ENCODE measurements at places on chromosomes 3 and 15. TPM values are rescaled to one million over a fixed set of nuclear protein-coding genes. Genes with fewer than 3 reads are reported as not detected.

- no peaks in the 10 kb centered on the region for H3K36me3 ChIP-seq
- H3K4me3 ChIP-seq, result no peak overlapping the region
- DNase-seq, result no peak
- H3K27ac ChIP-seq, result no peak overlapping the region
- no peaks in the 10 kb centered on the region for H3K4me1 ChIP-seq
- H3K27me3 ChIP-seq, result no peaks in the 10 kb centered on the region
Observed at GRCh38 chr3:179710079-179710478, 57.2 kb downstream of the USP13 start.

DNA sequence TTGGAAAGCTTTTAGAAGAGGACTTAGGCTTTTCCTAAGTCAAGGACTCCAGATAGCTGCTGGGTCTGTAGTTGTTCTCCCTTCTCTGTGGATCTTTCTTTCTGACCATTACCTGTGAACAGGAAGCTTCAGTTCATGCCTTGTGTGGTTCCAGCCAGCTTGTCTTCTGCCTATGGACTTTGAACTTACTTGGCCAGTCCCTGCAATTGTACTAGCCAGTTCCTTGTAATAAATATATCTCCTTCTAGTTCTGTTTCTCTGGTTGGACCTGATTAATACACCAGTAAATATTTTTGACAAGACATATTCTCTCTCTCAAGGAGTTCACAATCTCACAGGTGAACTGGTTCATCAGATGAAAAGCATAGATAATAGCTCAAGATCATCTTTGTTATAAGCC is 341.3 kb upstream of the DPPA4 start:
- H3K4me3 ChIP-seq, result no peak overlapping the region
- H3K36me3 ChIP-seq, result no peaks in the 10 kb centered on the region
- H3K4me1 ChIP-seq, result no peaks in the 10 kb centered on the region
- DNase-seq, result no peak

DNA sequence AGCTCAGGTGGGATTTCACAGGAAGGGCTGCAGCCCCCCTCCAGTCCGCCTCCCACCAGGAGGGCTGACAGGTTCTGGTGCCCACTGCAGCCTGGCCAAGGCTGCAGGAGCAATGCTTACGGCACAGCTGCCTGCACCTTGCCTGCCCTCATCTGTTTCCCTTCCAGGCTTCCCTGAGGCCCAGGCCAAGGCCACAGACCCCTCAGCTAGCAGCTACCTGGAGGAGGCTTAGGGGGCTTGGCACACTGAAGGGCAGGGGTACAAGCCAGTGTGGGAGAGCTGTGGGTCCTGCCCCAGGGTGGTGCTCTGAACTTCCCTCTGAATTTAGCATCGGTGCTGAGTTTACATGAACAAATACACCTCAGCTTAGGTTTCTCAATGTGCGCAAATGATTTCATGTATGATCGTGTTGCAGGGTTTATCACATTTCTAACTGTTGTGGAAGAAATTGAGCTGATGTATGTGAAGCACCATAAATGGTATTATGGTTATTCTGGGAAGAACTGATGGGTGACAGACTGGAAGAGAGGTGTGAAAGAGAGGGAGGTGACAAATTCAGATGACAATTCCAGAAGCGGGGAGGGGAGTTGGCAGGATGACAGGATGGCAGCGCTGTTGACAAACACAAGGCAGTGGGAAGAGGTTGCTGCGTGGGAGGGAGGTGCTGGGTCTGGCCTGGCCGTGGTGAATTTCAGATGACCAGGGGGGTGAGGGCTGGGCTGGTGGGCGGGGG is 6.1 kb downstream of the RHCG start:
- no peaks in the 10 kb centered on the region for H3K36me3 ChIP-seq
- DNase-seq, result no peak
- no peaks in the 10 kb centered on the region for H3K4me1 ChIP-seq
- H3K4me3 ChIP-seq, result no peak overlapping the region
- H3K27ac ChIP-seq, result no peak overlapping the region
- no peaks in the 10 kb centered on the region for H3K27me3 ChIP-seq

DNA sequence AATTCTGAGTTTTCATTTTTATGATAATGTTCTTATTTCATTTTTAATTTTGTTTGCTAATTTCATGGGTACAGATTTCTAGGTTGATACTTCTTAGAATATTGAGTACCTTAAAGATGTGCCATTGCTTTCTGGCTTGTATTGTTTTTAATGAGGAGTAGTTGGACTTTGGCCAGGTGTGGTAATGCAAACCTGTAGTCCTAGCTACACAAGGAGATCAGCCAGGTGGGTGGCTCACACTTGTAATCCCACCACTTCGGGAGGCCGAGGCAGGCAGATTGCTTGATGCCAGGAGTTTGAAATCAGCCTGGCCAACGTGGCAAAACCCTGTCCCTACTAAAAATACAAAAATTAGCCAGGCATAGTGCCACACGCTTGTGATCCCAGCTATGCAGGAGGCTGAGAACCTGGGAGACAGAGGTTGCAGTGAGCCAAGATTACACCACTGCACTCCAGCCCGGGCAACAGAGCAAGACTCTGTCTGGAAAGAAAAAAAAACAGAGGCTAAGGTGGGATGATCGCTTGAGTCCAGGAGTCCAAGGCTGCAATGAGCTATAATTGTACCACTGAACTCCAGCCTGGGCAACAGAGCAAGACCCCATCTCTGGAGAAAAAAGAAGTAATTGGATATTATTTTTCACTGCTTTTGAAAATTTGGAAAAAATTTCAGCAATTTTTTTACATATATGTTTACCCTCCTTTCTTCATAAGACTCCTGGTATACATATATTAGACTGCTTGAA is 198.0 kb downstream of the ALCAM start:
- DNase-seq, result peak; percentile 82
- H3K27ac ChIP-seq, result no peak overlapping the region
- H3K4me1 ChIP-seq, result no peaks in the 10 kb centered on the region
- no peaks in the 10 kb centered on the region for H3K27me3 ChIP-seq

DNA sequence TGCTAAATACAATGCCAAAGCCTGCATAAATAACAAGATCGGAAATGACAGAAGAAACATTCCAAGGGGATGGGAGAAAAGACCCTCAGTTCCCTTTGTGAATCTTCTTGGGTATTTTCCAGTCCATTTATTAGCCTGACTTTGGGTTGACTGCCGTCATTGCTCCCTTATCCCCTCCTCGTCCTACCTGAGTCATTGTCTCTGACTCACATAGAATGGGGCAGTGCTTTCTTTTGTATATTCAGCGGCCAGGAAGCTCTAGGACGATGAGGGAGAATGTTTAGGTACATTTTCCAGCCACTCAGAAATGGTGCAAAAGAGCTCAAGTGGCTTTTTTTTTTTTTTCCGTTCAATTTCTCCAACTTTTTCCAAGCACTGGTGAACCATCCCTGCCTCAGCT is 71.6 kb downstream of the KAT2B start:
- H3K27me3 ChIP-seq, result no peaks in the 10 kb centered on the region
- peaks cover 7% of the 10 kb centered on the region for H3K36me3 ChIP-seq
- H3K4me3 ChIP-seq, result no peak overlapping the region
- DNase-seq, result no peak

DNA sequence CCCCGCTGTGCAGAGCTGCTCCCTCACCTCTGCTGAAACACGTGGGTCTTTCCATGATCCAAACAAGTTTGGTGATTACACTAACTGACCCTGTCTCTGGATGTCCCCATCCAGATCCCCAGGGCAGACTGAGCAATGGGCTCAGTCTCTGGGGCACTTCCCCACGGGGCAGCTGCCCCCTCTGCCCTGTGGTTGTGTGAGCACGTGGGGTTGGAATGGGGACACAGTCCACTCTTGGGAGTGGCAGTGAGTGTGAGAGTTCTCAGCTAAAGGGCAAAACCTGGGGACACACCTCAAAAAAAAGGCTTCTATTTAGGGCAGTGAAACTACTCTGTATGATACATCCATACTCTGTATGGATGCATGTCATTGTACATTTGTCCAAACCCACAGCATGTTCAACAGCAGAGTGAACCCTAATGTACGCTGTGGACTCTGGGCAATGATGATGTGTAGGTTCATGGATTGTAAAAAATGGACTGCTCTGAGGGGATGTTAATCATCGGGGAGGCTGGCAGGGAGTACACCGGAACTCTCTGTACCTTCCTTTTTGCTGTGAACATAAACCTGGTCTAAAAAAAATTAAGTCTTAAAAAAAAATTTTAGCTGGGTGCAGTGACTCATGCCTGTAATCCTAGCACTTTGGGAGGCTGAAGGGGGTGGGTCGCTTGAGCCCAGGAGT is 49.9 kb upstream of the BLM start:
- H3K27me3 ChIP-seq, result no peaks in the 10 kb centered on the region
- H3K4me1 ChIP-seq, result peaks cover 15% of the 10 kb centered on the region
- no peak overlapping the region for H3K4me3 ChIP-seq
- no peaks in the 10 kb centered on the region for H3K36me3 ChIP-seq
- no peak overlapping the region for H3K27ac ChIP-seq

- no peaks in the 10 kb centered on the region for H3K4me1 ChIP-seq
- H3K27ac ChIP-seq, result peak overlapping the region; percentile 55
- peak; percentile 43 for DNase-seq
- H3K27me3 ChIP-seq, result no peaks in the 10 kb centered on the region
- no peak overlapping the region for H3K4me3 ChIP-seq
- no peaks in the 10 kb centered on the region for H3K36me3 ChIP-seq
Observed at GRCh38 chr3:101936419-101937356, 87.4 kb downstream of the NFKBIZ start.

DNA sequence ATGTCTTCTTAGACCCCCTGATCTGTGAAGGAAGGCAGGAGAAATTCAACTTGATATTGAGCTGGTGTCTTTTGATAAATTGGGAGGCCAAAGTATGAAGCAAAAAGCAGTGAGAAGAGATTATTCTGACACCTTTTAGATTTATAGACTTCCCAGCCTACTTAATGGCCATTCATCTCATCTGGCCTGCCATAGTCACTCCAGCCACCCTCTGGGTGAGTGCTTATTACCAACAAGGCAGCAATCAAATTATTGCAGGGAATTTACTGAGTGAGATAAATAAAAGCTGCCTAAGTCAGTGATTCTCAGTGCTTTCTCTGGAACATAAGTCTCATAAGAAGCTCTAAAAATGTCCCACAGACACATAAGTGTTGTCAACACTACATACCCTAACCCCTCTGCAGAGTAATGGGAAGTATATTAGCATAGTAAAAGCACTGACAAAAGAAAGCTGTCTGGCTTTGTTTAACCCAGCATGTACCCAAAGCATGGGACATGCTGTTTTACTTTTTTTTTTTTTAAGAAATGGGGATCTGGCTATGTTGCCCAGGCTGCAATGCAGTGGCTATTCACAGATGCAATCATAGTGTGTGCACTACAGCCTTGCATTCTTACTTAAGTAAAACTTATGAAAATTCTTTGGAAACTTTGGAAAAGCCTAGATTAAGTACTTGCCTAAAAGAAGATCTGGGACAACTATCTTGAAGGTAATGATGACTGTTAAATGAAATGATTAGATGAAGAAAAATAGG is 725.3 kb downstream of the TUSC7 start:
- no peak overlapping the region for H3K4me3 ChIP-seq
- no peaks in the 10 kb centered on the region for H3K4me1 ChIP-seq
- no peaks in the 10 kb centered on the region for H3K27me3 ChIP-seq
- no peaks in the 10 kb centered on the region for H3K36me3 ChIP-seq
- H3K27ac ChIP-seq, result no peak overlapping the region

GRCh38 chr3:72318504-72319193 is 529.6 kb downstream of the SHQ1 start:
- H3K27ac ChIP-seq, result no peak overlapping the region
- no peaks in the 10 kb centered on the region for H3K36me3 ChIP-seq
- H3K27me3 ChIP-seq, result no peaks in the 10 kb centered on the region
- no peak overlapping the region for H3K4me3 ChIP-seq
- DNase-seq, result no peak

- peaks cover 3% of the 10 kb centered on the region for H3K36me3 ChIP-seq
- H3K27me3 ChIP-seq, result no peaks in the 10 kb centered on the region
- H3K4me3 ChIP-seq, result no peak overlapping the region
- H3K27ac ChIP-seq, result no peak overlapping the region
- peaks cover 30% of the 10 kb centered on the region for H3K4me1 ChIP-seq
Observed at GRCh38 chr15:40915116-40915661, 14.0 kb upstream of the DLL4 start.

DNA sequence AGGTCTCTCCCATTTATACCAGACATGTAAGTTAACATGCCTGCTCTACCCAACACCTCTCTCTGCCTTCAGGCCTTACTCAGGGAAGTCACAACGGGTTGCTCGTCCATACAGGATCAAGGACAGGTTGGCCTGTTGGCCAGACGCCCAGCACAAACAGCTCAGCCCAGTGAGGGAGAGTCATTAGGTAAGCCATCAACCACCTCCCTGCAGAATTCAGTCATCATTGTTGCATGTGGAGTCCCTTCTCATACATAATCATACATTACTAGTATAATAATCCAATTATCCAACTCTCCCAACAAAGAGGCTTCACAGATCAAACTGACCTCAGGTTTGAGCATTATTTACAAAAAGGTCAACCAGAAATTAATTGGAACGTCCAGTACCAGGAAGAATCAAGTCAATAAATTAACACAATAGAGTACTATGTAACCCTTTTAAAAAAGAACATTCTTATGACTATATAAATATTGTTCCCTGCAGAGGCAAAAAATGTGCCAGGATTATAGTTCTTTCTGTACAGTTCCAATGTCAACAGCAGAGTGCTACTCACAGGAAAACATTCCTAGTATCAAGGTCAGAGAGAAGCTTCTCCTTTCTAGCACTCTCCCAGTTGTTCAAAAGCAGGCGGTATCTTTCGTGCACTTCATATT is 33.2 kb downstream of the HOMER2 start:
- H3K4me3 ChIP-seq, result no peak overlapping the region

GRCh38 chr3:9028134-9028533 is 64.9 kb upstream of the RAD18 start:
- no peaks in the 10 kb centered on the region for H3K36me3 ChIP-seq
- no peak overlapping the region for H3K27ac ChIP-seq
- H3K4me3 ChIP-seq, result no peak overlapping the region

- H3K4me1 ChIP-seq, result no peaks in the 10 kb centered on the region
- H3K36me3 ChIP-seq, result no peaks in the 10 kb centered on the region
- H3K27me3 ChIP-seq, result no peaks in the 10 kb centered on the region
- H3K27ac ChIP-seq, result no peak overlapping the region
Observed at GRCh38 chr15:80455668-80456442, 51.7 kb downstream of the ARNT2 start.

- no peak overlapping the region for H3K4me3 ChIP-seq
- no peak for DNase-seq
- no peak overlapping the region for H3K27ac ChIP-seq
- no peaks in the 10 kb centered on the region for H3K36me3 ChIP-seq
Observed at GRCh38 chr15:78104119-78104479, 11.7 kb downstream of the SH2D7 start.

TRPM1 gene
- not detected for polyA plus RNA-seq

HDC gene
- 0.22 TPM for polyA plus RNA-seq

SGO1 gene
- polyA plus RNA-seq, result 5.1 TPM
